ENCODE measurements at places on chromosomes 3 and 15.
A peak's percentile ranks its signal among the peaks of the same experiment; 100 is the strongest.

GRCh38 chr3:172332256-172333041 lies 115.8 kb downstream of the GHSR start:
- DNase-seq = no peak
- H3K27ac ChIP-seq = no peak overlapping the region
- H3K36me3 ChIP-seq = peaks cover 84% of the 10 kb centered on the region

- no peaks in the 10 kb centered on the region for H3K27me3 ChIP-seq
- H3K4me3 ChIP-seq = no peak overlapping the region
- H3K4me1 ChIP-seq = peaks cover 4% of the 10 kb centered on the region
- no peak overlapping the region for H3K27ac ChIP-seq
- DNase-seq = peak; percentile 93
- no peaks in the 10 kb centered on the region for H3K36me3 ChIP-seq
These were observed 15.6 kb downstream of the TMEM158 start for GRCh38 chr3:45210308-45211041.

- H3K27ac ChIP-seq = no peak overlapping the region
- H3K27me3 ChIP-seq = no peaks in the 10 kb centered on the region
- H3K4me1 ChIP-seq = no peaks in the 10 kb centered on the region
- H3K36me3 ChIP-seq = no peaks in the 10 kb centered on the region
These were observed 122.6 kb upstream of the EPHA3 start for GRCh38 chr3:88984832-88985231.

DNA sequence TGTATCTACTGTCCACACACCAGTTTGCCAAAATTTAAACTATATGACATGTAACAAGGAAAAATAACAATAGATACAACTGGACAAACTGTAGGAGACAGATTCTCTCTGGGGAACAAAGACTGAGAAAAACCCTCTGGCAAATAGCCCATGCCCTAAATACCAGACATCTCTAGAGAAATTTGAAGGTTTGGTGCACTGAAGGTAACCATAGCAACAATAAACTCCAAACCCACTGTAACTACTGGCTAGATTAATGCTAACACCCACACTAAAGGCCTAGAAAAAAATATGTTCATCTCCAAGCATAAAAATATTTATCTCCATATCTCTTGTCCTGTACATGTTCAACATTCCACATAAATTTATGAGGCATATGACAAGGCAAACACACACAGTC lies 267.1 kb downstream of the STXBP5L start:
- DNase-seq = no peak
- H3K36me3 ChIP-seq = no peaks in the 10 kb centered on the region
- H3K4me1 ChIP-seq = no peaks in the 10 kb centered on the region
- H3K4me3 ChIP-seq = no peak overlapping the region
- H3K27me3 ChIP-seq = no peaks in the 10 kb centered on the region
- H3K27ac ChIP-seq = no peak overlapping the region

GRCh38 chr15:70636540-70637165 lies 126.7 kb downstream of the UACA start:
- DNase-seq = no peak
- H3K4me3 ChIP-seq = no peak overlapping the region
- H3K4me1 ChIP-seq = no peaks in the 10 kb centered on the region
- H3K36me3 ChIP-seq = no peaks in the 10 kb centered on the region
- H3K27ac ChIP-seq = no peak overlapping the region
- no peaks in the 10 kb centered on the region for H3K27me3 ChIP-seq

- H3K4me1 ChIP-seq = no peaks in the 10 kb centered on the region
- no peak overlapping the region for H3K4me3 ChIP-seq
- no peaks in the 10 kb centered on the region for H3K27me3 ChIP-seq
These were observed 4.7 kb downstream of the CCR8 start for GRCh38 chr3:39334205-39334604.

GRCh38 chr3:81927811-81928210 lies 166.4 kb upstream of the GBE1 start:
- no peaks in the 10 kb centered on the region for H3K36me3 ChIP-seq
- H3K27ac ChIP-seq = no peak overlapping the region
